Neural progenitor cell (in vitro differentiated cells): ENCODE measurements at places on chromosomes 12 and 14. TPM values are rescaled to one million over a fixed set of nuclear protein-coding genes. Genes with fewer than 3 reads are reported as not detected.

Gene DDN
- total RNA-seq, result 0.25 TPM in 1 of 2 replicates, not detected in the other

Gene PAWR
- 80.6 and 103 TPM in 2 replicates for total RNA-seq

Gene RNF212B
- total RNA-seq, result 0.50 TPM in 1 of 2 replicates, not detected in the other

DNA sequence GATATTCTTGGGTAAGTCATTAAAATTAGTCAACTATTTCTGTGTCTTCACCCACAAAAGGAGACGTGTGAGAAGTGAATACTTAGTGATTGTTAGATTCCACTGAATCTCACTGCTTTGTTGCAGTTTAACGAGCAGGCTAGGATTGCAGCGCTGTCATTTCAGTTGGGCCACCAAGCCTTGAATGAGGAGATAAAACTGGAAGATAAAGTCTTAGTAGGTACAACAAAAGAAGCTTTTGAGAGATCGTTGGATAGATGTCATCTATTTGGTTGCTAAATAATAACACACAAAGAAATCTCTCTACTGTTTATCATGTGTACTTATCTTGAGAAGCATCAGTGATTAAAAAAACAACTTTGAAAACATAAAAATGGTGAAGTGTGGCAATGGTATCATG is 132.3 kb downstream of the RGS6 start:
- DNase-seq, result peak; percentile 29

- DNase-seq, result no peak
These were observed 182.8 kb downstream of the NUAK1 start for GRCh38 chr12:105955976-105956375.

GRCh38 chr14:69956970-69957369 is 77.8 kb downstream of the SMOC1 start:
- DNase-seq, result no peak

DNA sequence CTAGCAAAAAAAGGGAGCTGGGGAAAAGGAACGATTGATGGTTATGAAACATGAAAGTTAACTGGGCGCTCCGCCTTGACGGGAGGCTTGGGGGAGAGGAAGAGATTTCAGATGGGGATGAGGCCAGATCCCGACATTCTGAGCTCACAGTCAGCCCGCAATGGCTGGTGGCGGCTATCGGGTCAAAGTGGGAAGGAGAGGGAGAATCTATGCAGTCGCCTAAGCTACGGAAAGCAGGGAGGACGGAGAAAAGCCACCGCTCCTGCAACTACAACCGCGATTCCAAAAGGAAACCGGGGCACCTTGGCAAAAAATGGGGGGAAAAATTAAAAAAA is 502 bp downstream of the MPHOSPH9 start:
- DNase-seq, result no peak

- no peak for DNase-seq
These were observed 90.2 kb upstream of the RESF1 start for GRCh38 chr12:31868965-31869364.

DNA sequence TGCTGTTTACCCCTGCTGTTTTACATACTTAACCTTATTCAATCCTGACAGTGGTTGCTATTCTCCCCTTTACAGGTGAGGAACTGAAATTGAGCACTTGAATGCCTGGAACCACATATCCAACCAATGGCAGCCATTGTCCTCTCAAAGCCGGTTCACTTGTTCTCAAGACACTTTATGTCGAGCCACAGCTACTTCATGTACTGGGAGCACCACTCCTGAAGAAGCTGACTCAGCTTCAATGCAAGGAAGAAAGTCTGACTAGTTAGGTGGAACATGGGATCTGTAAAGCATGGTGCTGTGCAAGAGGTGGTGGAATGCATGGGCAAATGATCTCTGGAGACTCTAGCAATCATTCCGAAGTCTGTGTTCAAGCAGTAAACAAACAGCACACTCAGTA is 113.9 kb upstream of the CPM start:
- no peak for DNase-seq

- no peak for DNase-seq
These were observed 86.7 kb upstream of the FZD10 start for GRCh38 chr12:130075497-130076076.

GRCh38 chr12:130658145-130658911 is 57.8 kb downstream of the RIMBP2 start:
- no peak for DNase-seq

DNA sequence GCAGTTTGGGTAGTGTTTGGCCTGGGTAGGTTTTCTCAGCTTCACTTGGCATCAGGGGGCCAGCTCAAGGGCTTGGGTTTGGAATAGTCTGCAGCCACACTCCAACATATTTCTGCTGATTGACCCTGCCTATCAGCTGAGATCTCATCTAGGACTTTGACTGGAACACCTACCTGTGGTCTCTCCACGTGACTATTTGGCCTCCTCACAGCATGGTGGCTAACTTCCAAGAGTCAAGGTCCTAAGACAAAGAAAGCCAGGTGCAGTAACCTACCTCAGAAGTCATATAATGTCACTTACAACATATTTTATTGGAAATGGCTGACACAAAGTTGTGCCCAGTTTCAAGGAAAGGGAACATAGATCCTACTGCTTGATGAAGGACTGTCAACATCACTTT is 481.0 kb downstream of the EGLN3 start:
- no peak for DNase-seq

- no peak for DNase-seq
These were observed 31.1 kb downstream of the SSH1 start for GRCh38 chr12:108826101-108826806.
